Mucosa of gallbladder (tissue), 1 donor: ENCODE measurements at places on chromosomes 5 and 9. TPM values are rescaled to one million over a fixed set of nuclear protein-coding genes. Genes with fewer than 3 reads are reported as not detected.

Gene DDX4
- total RNA-seq: not detected

Gene SLC36A2
- 0.14 TPM for total RNA-seq

Gene IFNB1
- total RNA-seq: not detected

Gene BTNL3
- total RNA-seq: 0.09 TPM

Gene PSD2
- 0.23 TPM for total RNA-seq

Gene CCNO
- 14.4 TPM for total RNA-seq

Gene IL5
- not detected for total RNA-seq

Gene MCC
- 12.2 TPM for total RNA-seq
